ENCODE measurements at places on chromosomes 12 and 14.

GRCh38 chr12:105445249-105445648 lies 114.8 kb downstream of the C12orf75 start:
- DNase-seq = no peak

- no peak for DNase-seq
Observed at GRCh38 chr12:100128512-100128908, 14.2 kb downstream of the BLTP3B start.

GRCh38 chr12:116727891-116728290 lies 10.0 kb downstream of the SPRING1 start:
- no peak for DNase-seq

DNA sequence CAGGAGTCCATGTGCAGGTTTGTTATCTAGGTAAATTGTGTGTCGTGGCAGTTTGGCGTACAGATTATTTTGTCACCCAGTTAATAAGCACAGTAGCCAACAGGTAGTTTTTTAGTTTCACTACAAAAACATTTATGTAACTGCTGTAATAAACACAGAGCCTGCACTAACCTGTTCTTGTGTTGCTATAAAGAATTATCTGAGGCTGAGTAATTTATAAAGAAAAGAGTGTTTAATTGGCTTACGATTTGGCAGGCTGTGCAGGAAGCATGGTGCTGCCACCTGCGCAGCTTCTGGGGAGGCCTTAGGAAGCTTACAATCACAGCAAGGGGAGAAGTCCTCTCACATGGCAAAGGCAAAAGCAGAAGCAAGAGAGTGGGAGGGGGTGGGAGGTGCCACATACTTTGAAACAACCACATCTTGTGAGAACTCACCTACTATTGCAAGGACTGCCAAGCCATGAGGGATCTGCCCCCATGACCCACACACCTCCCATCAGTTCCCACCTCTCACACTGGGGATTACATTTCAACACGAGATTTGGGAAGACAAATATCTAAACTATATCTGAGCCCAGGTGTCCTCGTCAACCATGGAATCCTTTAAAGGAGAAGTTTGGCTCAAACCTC lies 266.4 kb upstream of the GRIP1 start:
- DNase-seq = no peak

GRCh38 chr12:75481013-75481705 lies 604 bp downstream of the GLIPR1 start:
- no peak for DNase-seq

DNA sequence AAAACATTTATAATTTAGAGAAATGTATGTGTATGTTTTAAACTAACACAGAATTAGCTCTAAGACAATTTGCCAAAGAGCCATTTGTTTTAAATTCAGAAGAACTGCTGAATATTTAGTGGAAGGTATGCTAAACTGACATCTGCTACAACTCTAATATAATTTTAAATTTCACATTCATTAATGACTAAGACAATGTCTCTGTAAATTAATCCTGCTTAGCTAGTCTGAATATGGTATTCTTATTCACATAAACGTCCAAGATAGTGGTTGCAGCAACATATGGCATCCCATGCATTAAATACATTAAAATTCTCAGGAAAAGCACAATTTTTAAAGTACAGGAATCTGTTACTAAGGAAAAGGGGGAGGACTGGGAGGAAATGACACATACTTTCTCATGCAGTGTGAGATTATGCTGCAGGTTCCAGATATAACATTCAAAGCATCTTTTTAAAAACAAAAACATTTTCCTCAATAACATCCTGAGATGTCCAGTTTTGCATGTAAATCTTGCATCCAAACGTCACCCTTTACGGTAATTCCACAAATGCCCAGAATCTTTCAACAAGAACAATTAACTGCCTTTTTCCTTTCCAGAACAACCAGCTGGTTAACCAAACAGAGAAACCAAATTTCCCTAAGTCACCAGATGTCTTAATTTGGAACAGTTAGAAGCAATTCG lies 26.9 kb downstream of the WDR89 start:
- DNase-seq = no peak

DNA sequence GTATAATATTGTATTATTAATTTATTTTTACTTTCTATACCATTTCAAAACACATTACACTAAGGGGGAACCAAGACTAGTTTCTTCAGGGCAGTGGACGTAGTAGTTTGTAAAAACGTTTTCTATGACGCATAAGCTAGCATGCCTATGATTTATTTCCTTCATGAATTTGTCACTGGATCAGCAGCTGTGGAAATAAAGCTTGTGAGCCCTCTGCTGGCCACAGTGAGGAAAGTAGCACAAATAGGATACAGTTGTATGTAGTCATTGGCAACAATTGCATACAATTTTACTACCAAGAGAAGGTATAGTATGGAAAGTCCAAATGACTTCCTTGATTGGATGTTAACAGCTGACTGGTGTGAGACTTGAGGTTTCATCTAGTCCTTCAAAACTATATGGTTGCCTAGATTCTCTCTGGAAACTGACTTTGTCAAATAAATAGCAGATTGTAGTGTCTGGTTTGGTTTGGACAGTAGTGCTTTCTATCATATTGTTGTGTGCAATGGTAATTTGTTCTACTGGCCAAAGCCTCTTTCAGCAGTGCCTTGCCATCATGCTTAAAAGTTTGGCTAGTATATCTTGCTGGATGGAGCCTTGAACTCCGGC lies 24.3 kb upstream of the PLEKHD1 start:
- DNase-seq = no peak

GRCh38 chr14:68279777-68280233 lies 460.2 kb downstream of the RAD51B start:
- no peak for DNase-seq

GRCh38 chr14:74663884-74664283 lies 49.0 kb downstream of the AREL1 start:
- no peak for DNase-seq
